ENCODE measurements at places on chromosomes 2 and 18.
A peak's percentile ranks its signal among the peaks of the same experiment; 100 is the strongest.

GRCh38 chr2:32647180-32647651, 19.4 kb downstream of the TTC27 start:
- DNase-seq: peak; percentile 84

GRCh38 chr2:190844700-190845401, 35.8 kb upstream of the GLS start:
- no peak for DNase-seq

- no peak for DNase-seq
Observed at GRCh38 chr2:20596973-20597859, 53.7 kb downstream of the HS1BP3 start.

DNA sequence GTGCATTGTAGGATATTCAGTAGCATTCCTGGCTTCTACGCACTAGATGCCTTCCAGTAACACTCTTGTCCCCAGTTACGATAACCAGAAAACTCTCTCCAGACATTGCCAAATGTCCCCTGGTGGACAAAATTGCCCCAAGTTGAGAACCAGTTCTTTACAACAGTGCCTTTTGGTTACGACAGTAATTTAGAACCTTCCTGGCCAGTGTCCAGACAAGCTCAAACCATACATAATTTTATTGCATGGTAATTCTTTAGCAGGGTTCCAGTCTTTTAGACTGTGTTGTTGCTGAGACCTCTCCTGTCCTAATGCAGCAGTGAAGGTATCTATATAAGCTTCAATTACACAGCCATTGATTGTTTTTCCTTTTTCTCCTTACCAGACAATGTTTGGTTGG, 20.2 kb downstream of the RNMT start:
- no peak for DNase-seq

DNA sequence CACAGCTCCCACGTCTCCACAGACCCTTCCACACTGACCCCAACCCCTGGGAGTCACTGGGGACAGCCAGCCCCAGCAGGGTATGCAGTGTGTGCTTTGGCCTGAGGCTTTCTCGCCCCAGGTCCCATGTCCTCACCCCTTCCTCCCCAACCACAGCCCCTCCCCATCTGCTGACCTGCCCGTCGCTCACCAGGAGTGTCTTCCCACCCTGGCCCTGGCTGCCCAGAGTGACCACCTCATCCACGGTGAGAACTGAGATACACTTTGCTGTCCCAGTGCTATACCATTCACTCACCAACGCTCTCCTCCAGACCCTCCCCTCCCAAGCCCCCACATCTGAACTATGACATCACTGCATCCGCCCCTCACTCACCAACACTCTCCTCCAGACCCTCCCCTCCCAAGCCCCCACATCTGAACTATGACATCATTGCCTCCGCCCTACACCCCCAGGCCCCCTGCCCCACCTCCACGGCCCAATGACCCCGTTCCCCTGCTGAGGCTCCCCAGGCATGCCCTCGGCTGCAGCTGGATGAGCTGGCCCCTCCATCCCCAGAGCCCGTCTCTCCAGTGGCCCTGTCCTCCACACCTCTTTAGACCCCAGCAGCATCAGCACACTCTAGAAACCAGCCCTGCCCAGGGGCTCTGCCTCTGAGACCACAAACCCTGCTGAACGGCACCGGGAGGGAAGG, 55.2 kb downstream of the ANKMY1 start:
- no peak for DNase-seq

GRCh38 chr2:14735696-14736095, 103.2 kb downstream of the LRATD1 start:
- DNase-seq: no peak

DNA sequence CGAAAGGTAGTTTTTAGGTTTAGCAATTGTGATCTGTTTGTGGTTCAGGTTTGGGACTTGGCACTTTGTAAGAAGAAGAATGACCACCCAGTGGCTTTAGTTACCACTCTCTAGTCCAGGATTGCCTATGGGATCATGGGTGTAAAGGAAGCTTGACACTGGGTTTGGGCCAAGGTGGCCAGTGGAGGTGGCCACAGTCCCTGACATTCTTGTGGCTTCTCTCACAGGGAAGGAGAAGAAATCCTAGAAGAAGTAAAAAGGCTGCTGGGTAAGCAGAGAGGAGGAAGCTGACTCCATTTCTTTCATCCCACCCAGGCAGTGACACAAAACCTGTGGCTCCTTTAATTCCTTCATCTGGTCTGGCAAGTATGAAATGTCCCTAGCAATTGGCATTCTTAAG, 394.7 kb downstream of the CLIP4 start:
- no peak for DNase-seq

GRCh38 chr2:241599615-241600014, 37.3 kb downstream of the THAP4 start:
- DNase-seq: no peak

DNA sequence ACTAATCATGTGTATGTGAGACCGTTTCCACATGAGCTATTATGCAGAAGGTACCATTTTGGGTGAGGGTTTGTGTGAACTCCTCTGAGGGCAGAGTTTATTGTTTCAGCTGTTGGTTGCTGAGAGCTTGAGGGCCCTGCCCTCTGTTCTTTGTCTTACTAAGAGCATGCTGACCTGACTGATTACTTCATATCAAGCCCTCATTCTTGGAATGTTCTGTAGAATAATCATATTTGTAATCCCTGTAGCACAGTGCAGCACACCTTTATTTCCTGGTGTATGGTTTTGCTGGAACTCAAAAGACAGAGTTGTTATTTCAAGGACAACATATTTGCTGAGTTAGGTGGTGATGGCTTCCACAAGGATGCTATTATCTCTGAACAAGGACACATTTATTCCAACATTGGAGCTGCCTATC, 118.5 kb downstream of the GALNT3 start:
- no peak for DNase-seq

- DNase-seq: no peak
Observed at GRCh38 chr2:16437189-16437588, 228.4 kb downstream of the CYRIA start.

DNA sequence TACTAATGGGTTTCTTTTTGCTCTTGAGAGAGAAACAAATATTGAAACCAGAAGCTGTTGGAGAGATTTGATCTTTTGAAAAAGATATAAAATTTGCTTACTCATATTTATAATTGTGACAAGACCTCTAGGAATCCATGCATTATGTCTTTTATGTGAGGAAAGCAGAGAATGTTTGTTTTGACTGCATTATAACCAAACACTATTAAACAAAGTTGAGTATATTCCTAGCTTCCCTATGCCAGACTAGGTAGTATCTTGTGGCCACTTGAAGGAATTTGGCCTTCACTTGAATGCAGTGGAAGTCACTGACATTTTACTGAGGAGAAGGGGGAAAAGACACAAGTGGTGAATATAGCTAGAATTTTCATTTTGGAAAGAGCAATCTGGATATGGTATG, 521.8 kb upstream of the ZEB2 start:
- no peak for DNase-seq

DNA sequence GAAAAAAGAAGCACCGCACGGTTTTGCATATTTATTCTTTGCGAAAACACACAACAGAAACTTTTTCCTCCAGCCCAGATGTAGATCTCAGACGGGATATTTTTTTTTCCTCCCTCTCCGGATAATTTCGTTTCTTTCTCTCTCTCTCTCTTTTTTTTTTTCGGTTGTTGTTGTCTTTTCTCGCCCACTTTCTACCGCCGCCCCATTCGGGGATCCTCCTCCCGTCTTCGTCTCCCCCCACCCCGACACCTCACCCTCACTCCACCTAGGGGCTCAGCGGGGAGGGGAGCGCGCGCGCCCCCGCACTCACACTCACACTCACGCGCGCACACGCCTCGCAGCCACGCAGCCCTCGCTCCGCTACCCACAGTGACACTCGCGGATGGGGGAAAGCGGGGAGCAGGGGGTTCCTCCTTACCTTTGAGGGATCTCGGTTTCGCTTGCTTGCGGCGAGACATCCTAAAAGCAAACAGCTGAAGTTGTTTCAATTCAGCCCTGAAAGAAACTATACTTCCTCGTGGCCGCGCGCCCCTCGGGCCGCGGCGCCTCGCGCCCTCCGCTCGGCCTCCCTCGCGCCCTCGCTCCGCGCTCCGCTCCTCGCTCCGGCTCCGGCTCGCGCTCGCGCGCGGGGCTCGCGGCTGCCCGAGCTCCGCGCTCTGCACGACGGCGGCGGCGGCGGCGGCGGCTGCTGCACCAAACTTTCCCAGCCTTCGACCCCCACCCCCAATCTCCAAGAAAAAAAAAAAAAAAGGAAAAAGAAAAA, 1.3 kb downstream of the ZNF521 start:
- no peak for DNase-seq

- peak; percentile 69 for DNase-seq
Observed at GRCh38 chr2:54560146-54560881, 104.2 kb downstream of the SPTBN1 start.

DNA sequence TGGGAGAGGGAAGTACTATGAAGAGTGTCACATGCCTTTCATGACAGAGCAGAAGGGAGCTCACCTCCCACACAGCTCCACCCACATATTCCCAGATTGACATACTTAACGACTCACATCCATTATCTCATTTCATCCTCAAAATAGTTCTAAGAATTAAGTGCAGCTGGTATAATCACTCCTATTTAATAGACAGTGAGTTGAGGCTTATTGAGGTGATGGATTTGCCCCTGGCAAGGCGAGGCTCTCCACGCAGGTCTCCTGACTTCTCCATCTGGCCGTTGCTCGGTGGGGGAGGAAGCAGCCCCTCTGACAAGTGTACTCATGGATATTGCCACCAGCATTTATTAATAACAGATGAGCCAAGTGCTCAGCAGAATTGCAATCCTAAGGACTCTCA, 81.4 kb downstream of the TGOLN2 start:
- DNase-seq: no peak

- DNase-seq: no peak
Observed at GRCh38 chr2:127531221-127531648, 4.2 kb upstream of the MYO7B start.

DNA sequence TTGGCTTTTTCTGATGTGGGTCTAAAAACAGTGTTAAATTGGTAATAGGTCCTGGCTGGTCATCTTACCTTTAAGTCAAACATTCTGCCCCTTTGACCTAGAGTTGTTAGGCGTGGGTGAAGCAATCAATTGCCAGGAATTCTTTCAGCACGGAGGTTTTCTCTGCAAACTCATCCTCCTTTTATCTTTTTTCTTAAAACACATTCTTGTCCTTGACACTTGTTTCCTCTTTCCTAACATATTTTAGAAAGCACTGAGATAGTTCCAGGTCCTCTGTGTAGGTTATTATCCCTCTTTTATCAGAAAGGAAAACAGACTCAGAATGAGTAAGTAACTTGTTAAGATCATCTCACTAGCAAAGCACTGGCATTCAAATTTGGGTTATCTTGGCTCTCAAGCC, 18.6 kb upstream of the AP1S3 start:
- DNase-seq: no peak

- DNase-seq: no peak
Observed at GRCh38 chr2:236993286-236993685, 92.4 kb upstream of the COPS8 start.

DNA sequence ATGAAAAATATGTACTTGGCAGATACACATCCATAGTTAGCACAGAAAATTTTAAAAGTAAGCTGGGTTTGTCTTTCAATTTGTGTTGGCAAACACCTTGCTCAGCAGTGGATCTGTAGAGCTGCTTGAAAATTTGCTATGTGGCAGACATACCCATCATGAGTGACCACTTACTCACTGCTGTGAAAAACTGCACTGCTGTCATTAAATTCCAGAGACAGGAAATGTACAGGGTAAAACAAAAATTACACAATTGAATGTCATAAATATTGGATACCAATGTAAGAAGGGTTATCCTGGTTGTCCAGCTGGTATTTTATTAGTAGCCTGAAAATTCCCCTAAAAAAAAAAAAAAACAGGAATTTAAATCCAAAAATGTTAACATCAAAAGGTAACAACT, 24.5 kb downstream of the NIF3L1 start:
- peak; percentile 74 for DNase-seq

DNA sequence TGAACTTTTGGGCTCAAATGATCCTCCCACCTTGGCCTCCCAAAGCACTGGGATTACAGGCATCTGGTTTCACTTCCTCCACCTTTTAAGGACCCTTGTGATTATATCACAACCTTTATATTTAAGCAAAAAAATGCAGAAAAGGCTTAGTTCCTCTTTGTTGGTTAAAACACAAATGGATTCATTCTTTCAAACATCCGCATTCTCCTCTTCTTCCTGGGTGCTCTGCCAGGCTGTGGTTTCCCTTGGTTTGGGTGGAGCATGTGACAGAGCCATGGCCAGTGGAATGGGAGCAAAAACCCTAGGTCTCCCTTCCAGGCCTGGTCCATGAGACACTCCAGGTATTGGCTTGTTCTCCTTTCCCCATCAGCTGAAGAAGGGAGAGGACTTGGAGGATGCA, 9.9 kb upstream of the SLC66A3 start:
- DNase-seq: no peak

DNA sequence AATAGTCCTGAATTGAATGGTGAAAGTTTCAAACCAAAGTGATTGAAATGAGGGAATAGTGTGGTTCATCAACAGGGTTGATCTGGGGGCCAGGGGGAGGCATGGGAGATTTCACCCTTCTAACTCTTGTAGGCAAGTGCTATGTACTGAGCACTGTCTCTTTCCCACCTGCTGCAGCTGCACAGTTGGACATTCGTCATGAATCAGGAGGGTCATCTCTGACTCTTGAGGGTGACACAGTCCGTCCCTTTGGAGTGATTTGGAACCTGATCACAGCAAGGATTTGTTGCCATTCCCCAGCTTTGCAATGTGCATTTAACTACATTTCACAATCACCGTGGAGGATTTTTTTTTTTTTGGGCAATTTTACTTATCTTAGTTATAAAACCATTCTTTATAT, 224.6 kb downstream of the PHLPP1 start:
- DNase-seq: no peak

- no peak for DNase-seq
Observed at GRCh38 chr2:182929972-182930371, 63.5 kb upstream of the FRZB start.

DNA sequence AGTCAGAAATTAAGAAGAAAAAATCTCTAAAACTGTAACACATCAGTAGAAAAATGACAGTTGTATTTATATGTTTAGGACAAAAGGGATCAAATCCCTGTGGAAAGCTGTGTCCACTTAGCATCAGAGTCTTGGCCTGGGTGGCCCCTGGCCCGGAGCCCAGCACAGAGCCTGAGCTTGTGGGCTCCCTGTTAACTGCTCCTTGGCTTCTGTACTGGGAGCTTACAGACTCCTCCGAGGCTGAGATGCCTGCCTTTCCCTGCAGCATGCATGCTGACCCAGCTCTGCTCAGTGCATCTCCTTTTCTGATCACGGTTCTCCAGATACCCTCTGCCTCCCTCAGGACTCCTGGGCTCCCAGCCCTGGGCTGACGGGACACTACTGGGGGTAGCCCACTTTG, 98.1 kb downstream of the DCDC2C start:
- no peak for DNase-seq

GRCh38 chr18:33934258-33934657, 290.5 kb downstream of the NOL4 start:
- no peak for DNase-seq

- DNase-seq: no peak
Observed at GRCh38 chr18:47040982-47041381, 5.6 kb upstream of the ELOA2 start.

DNA sequence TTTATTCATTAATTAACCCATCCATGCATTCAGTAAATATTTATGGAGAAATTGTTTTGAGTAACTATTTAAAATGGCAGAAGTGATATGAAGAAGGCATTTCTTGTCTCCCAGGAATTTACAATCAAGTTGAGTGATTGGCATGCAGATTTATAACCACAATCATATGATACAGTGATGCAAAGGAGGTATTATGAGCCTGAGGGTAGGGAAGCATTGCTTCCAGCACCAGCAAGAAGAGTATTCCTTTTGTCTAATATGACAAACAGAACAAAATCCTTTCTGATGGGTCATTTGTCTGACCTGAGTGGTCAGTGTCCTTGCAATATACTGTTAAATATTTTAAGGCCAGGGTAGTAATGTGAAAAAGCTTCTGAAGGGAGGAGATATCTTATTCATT, 244.2 kb upstream of the RGPD4 start:
- no peak for DNase-seq

All from HS-5 (cell line).